ENCODE measurements at places on chromosomes 7 and 10. TPM values are rescaled to one million over a fixed set of nuclear protein-coding genes. Genes with fewer than 3 reads are reported as not detected.

The FOXP2 gene
- 17.0 TPM for total RNA-seq

The SEMA3E gene
- total RNA-seq: 4.2 TPM

The TMEM213 gene
- not detected for total RNA-seq

The SPAM1 gene
- total RNA-seq: not detected

Data from articular chondrocyte of knee joint (primary cell).